ENCODE measurements at places on chromosomes 3 and 15.

DNA sequence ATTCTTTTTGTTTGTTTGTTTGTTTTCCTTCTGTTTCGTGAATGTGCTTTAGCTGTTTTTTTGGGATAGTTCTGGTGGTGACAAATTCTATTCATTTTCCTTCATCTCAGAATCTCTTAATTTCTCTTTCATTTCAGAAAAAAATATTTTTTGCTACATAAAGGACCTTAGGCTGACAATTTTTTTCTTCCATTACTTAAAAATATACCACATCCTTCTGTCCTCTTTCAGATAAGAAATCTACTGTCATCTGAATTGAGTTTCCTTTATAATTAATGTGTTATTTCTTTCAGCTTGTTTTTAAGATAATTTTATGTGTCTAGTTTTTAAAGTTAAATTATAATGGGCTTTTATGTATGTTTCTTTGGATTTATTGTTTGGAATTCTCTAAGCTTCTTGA is 47.6 kb downstream of the IL16 start:
- DNase-seq = no peak

DNA sequence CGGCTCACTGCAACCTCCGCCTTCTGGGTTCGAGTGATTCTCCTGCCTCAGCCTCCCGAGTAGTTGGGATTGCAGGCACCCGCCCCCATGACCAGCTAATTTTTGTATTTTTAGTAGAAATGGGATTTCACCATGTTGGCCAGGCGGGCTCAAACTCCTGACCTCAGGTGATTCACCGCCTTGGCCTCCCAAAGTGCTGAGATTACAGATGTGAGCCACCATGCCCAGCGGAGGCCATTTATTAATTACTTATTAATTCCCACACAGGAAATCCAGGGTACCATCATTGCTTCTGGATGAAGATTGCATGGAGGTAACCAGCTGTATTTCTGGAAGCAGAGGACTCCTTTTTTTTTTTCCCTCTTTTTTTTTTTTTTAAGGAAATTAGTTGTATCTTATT is 37.8 kb downstream of the MAP4 start:
- DNase-seq = no peak

DNA sequence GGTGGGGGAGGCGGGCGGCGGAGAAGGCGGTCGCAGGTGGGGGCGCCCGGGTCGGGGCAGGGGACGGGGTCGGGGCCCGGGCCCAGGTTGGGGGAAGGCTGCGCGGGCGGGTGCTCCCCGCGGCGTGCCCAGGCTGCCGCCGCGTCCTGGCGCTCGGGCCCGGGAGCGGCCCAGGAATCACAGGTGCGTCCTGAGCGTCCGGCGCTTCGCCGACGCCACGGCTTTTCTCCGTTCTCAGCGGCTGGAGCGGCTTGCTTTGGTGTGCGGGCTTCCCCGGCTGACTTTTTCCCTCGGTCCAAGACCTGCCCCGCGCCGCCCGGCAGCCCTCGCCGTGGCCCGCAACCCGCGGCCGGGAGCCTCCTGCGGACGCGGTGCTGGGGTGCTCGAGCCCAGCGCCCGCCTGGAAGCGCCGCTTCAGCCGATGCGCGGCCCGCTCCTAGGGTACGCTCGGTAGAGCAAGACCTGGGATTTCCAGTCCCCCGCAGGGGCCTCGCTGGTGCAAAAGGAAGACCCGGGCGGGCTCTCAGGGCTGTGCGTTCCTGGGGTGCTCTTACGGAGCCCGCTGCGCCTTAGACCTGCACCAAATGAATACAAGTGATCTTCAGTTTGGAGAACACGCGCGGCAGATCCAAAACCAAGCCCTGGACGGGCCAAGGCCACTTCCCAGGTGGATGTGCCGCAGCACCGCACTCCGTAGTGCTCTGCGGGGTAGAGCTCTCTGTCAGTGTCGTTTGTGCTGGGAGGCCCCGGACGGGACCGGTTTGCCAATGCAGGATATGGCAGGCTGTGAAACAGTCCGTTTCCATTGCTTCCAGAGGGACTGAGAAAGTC is 639 bp downstream of the NIPA1 start:
- DNase-seq = peak; percentile 22

- no peak for DNase-seq
Observed at GRCh38 chr3:23111797-23112196, 91.3 kb upstream of the UBE2E2 start.

DNA sequence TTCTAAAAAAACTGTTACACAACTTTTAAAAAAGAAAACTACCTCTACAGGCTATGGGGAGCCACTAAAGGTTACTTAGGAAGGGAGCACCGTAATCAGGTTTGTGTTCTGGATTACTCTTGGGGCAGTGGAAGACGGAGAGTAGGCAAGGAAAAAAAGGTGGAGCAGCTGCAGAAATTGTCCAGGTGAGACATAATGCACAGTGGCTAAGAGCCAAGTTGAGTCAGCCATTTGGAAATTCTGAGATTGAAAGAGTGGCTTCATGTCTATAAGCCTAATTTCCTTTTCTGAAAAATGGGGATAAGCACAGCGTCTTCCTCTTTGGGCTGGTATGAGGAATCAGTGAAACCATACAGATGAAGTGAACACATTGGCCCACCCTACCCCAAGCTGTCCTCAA is 195.2 kb downstream of the CADPS start:
- DNase-seq = no peak

GRCh38 chr3:56133423-56133822 is 334.8 kb downstream of the ERC2 start:
- no peak for DNase-seq

- DNase-seq = no peak
Observed at GRCh38 chr15:85137489-85138168, 156.0 kb downstream of the PDE8A start.

GRCh38 chr3:160564949-160565441 is 376 bp downstream of the KPNA4 start:
- peak; percentile 91 for DNase-seq

GRCh38 chr3:124256156-124256555 is 264.2 kb upstream of the ROPN1 start:
- no peak for DNase-seq

DNA sequence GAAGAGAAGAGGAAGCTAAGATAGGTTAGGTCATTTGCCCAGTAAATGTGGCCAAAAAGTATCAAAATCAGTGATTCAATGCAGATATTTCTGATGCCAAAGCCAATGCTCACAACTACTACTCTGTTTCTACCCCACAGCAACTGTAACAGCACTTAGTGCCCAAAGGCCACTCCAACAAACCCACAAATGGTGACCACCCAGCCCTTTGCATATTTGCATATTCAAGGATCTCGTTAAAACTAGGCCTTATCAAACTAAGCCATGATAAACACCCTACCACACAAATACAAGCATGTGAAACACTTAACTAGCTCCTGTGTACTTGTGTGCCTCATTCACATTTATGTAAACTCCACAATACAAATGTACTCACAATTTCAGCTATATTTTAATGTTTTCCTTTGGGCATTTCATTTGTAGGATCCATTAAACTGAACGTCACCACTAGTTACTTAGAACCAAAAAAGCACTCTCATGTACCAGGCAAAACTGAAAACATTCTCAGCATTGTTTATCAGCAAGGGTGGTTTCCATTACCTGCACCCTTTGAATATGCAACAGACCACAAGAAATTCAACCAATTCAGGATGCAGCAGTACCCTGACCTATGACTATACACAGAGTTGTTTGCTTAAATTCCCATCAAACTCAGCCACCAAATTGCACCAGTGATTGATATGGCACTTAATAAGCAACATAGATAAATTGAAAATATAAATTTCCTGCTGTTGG is 111.2 kb upstream of the STT3B start:
- DNase-seq = no peak

- DNase-seq = peak; percentile 31
Observed at GRCh38 chr3:114171677-114172076, 7.2 kb downstream of the DRD3 start.

GRCh38 chr15:51322621-51323296 is 15.6 kb downstream of the CYP19A1 start:
- peak; percentile 77 for DNase-seq

GRCh38 chr3:10553591-10554235 is 48.3 kb upstream of the ATP2B2 start:
- no peak for DNase-seq

- no peak for DNase-seq
Observed at GRCh38 chr3:73213896-73214295, 152.4 kb downstream of the EBLN2 start.

- no peak for DNase-seq
Observed at GRCh38 chr3:176584413-176585176, 612.7 kb downstream of the TBL1XR1 start.
